ENCODE measurements at places on chromosomes 13 and 19. TPM values are rescaled to one million over a fixed set of nuclear protein-coding genes. Genes with fewer than 3 reads are reported as not detected.

DNA sequence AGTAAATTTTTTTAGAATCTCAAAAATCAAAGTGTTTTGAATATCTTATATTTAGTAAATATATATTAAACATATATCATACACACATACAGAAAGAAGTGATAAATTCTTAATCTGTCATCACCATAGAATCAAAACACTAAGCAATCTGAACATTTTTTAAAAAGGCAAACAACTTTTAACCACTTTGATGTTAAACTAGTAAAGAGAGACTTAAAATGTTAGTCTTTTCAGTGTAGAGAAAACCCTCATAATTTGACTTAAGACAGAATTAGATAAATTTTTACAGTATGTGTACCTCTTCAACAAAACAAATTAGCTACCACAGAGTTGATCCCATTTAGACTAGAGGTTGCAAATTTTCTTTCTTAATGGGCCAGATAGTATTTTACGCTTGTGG, 13.4 kb downstream of the SUPT20H start:
- DNase-seq: no peak

- DNase-seq: no peak
Observed at GRCh38 chr19:48558018-48558684, 6.2 kb downstream of the SULT2B1 start.

- DNase-seq: no peak
Observed at GRCh38 chr13:43166644-43167457, 143.5 kb downstream of the DNAJC15 start.

- DNase-seq: no peak
Observed at GRCh38 chr19:17772172-17772571, 20.9 kb downstream of the FCHO1 start.

- no peak for DNase-seq
Observed at GRCh38 chr13:35567406-35567980, 91.0 kb upstream of the MAB21L1 start.

DNA sequence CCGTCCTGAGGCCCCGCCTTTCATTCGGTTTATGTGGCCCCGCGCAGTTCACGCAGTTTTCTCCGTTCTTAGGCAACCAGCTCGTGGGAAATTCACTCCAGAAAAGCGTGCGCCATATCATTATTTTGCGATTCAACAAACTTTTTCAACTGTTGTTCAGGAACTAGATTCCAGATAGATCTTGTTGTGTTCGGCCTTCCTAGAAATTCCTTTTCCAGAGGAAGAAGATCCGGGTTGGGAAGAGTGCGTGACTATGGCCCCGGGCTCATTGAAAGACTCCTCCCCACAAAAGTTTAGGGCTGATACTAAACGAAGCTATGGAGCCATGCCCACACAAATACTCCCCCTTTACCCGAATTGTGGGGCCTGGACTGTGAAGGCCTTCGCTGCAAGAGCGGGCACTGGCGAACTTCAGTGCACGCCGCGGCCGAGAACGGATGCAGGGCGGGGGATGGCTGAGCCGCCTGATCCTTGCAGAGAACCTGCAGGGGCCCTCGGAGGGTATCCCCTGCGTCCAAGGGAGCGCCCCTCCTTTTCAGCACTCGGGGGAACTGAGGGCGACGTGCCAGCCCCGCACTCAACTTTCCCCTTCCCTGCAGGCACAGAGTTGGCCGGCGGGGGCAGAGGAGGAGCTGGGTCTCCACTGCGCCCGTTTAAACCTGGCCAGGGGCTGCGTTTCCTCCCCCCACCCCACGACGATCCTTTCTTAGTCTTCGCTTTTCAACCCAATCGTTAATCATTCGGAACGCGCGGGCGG, 904 bp upstream of the SOX1 start:
- no peak for DNase-seq

GRCh38 chr13:92821324-92821723, 405.3 kb upstream of the GPC6 start:
- DNase-seq: no peak

- DNase-seq: no peak
Observed at GRCh38 chr13:80900561-80900960, 559.6 kb upstream of the SPRY2 start.

- DNase-seq: no peak
Observed at GRCh38 chr19:44003461-44004009, 778 bp downstream of the ZNF230 start.

DNA sequence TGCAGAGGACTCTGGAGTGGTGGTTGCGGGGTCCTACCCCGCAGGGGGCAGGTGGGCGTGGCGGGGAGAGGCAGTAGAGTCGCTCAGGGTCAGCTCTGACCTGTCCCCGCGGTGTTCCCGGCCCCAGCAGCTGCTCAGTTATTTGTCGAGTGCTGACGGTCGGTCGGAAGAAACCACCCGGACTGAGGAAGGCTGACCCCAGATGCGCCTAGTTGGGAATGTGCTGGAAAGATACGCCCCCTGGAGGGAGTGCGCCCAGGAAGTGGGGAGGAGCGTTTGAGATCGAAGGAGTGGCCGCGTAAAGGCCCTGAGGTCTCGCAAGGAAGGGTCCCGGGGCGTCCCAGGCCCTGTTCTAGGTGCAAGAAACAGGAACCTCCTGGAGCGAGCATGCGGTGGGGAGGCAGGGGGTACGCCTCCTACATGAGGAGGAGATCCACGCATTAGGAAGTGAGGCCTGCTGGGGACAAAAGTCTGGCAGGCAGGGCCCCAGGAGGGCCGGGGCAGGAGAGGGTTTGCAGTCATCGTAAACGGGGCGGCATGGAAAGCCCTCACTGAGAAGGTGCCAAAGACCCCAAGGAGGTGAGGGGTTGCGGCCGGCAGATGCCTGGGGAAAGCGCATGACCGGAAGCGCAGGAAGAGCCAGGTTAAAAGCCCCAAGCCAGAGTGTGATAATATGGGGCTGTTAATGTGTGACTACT, 9.2 kb downstream of the CCDC8 start:
- DNase-seq: no peak

DNA sequence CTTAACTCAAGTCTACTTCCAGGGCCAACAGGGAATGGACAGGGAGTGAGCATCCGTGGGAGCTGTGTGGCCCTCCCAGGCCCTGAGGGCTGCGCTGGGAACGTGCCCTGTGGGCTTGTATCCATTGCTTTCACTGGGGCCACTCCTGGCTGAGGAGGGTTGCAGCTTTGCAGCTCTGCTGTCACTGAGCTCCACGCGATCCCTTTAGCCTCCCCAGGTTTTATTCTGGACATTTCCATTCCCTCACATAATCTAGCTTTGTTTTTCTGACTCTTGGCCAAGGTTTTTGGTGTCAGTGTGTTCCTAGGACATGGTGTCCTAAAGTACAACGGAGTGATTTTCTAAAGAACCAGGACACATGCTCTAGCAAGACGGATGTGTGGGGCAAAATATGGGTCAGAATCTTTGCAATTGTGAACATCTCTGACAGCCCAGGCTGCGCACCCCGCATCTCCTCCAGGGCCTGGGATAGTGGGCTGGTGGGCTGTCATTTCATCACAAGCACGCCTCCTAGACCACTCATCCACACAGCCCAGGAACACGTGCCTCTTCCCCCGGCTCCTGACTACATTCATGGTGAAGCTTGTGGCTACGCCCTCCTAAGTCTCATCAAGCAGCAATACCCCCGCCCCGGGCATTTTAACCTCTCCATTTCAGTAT, 28.0 kb downstream of the GGACT start:
- no peak for DNase-seq

GJA3 gene
- 0.10 TPM for total RNA-seq

KANK2 gene
- total RNA-seq: 15.0 TPM

SYCN gene
- not detected for total RNA-seq

EHD2 gene
- total RNA-seq: 0.87 TPM

PGLYRP1 gene
- not detected for total RNA-seq

PRDX2 gene
- total RNA-seq: 216 TPM
